Esophagus squamous epithelium (tissue), 5 donors: ENCODE measurements at places on chromosomes 13 and 19.

GRCh38 chr13:21010621-21011020, 50.8 kb downstream of the LATS2 start:
- no peak for DNase-seq

DNA sequence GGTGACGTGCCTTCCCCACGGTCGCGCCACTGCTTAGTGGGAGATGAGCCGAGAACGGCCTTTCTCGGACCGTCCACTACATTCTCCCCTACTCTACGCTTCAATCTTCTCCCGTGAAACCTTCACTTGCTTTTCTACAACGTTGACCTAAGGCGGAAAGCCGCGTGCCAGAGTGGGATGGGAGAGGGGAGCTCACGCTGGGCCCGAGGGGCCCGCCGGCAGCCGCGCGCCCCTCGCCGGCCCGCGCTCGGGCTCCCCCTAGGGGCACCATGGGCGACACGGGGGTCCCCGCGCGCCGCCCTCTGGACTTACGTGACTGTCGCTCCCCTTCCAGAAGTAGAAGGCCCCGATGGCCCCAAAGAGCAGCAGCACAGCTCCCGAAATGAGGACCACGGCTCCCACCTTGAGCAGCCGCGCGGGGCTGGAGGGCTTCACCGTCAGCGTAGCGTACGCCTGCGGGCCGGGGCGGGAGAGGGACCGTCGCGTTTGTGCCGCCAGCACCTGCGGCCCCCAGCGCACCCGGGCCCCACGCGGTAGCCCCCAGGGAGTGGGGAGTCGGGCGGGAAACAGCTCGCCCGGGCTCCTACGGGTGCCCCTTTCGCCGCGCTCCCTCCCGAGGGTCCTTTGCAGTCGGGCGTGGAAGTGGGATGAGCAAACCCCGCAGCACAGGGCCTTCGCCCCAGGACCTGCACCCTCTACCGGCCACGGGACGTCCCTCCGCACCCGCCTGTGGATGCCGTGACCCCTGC, 727 bp downstream of the CNMD start:
- DNase-seq = no peak

- no peak for DNase-seq
Measured at GRCh38 chr19:30254789-30255188, 117.4 kb upstream of the ZNF536 start.

- DNase-seq = no peak
Measured at GRCh38 chr19:47309038-47309437, 623 bp upstream of the C5AR1 start.

- no peak for DNase-seq
Measured at GRCh38 chr19:810883-811489, 10.8 kb downstream of the PLPPR3 start.

- no peak for DNase-seq
Measured at GRCh38 chr19:34991542-34992333, 8.4 kb upstream of the GRAMD1A start.

DNA sequence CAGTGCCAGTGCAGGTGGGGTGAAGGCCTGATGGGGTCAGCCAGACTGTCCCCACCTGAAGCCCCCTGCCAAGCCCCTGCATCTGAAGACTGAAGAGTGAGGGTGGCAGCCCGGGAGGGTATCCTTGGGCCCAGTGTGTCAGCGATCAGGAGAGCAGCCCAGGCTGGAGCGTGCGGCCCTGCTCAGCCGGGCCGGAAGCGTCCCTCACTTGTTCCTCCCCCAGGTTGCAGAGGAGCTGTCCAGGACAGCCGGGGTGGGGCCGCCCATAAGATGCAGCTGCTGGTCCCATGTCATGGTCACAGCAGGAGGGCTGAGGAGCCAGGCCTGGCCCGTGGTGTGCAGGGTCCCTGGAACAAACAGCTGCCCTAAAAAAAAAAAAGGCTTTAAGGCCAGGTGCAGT, 55.4 kb downstream of the KDM4B start:
- DNase-seq = no peak

- no peak for DNase-seq
Measured at GRCh38 chr19:11624069-11624463, 26.8 kb downstream of the ZNF627 start.

- no peak for DNase-seq
Measured at GRCh38 chr19:58393725-58394033, 1.8 kb upstream of the RNF225 start.

GRCh38 chr19:35153701-35154524, 622 bp upstream of the FXYD5 start:
- DNase-seq = no peak
